ENCODE measurements at places on chromosomes 1 and 21.
A peak's percentile ranks its signal among the peaks of the same experiment; 100 is the strongest.

DNA sequence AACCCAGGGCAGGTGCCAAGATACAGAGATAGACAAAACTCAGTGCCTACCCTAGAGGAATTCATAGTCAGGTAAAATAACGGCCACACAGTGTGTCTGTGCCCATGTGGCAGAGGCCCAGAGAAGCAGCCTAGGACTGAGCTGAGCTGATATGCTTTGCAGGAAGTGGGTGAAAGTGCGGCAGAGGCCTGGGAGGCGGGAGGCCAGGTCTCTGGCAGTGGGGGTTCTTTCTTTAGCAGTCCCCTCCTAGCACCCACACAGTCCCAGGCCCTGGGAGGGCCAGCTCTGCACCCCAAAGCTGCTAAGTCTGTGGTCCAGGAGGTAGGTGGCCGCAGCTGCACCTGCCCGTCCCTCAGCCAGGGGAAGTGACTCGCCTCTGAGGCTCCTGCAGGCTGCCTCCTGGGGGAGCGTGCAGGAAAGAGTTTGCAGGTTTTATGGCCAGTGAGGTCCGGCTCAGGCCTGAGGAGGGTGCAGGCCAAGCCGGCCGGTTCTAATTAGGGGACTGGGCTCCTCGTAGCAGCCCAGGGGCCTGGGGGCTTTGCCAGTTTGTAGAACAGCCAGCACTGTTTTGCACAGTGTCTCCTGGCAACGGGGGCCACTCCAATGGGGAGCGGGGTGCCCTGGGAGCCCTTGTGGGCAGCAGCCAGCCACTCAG lies 107.9 kb downstream of the SPSB1 start:
- H3K4me3 ChIP-seq: no peak overlapping the region
- no peaks in the 10 kb centered on the region for H3K27me3 ChIP-seq
- no peak for DNase-seq
- H3K36me3 ChIP-seq: no peaks in the 10 kb centered on the region
- H3K27ac ChIP-seq: no peak overlapping the region
- H3K4me1 ChIP-seq: no peaks in the 10 kb centered on the region

- no peaks in the 10 kb centered on the region for H3K36me3 ChIP-seq
- no peak overlapping the region for H3K27ac ChIP-seq
- DNase-seq: no peak
- no peak overlapping the region for H3K4me3 ChIP-seq
- H3K4me1 ChIP-seq: no peaks in the 10 kb centered on the region
- no peaks in the 10 kb centered on the region for H3K27me3 ChIP-seq
These were observed 609.1 kb downstream of the KIF26B start for GRCh38 chr1:245763873-245764331.

DNA sequence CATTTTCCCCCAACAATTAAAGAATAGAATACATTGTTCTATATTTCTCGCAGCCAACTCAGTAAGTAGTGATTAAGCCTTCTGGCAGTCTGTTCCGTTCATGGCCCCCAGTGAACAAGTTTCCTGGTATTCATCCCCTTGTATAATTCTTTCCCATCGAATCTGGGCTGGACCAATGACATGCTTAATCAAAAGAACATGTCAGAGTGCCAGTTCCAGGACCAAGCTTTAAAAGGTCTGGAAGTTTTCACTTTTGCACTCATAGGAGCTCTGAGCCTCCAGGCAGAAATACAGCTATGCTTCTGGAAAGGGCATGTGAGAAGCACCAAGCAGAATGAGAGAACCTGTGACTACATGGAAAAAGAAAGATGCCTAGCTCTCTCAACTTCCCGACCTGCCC lies 22.5 kb upstream of the DPYD start:
- H3K36me3 ChIP-seq: no peaks in the 10 kb centered on the region
- H3K4me3 ChIP-seq: no peak overlapping the region
- peaks cover under 1% of the 10 kb centered on the region for H3K4me1 ChIP-seq
- no peak overlapping the region for H3K27ac ChIP-seq

GRCh38 chr1:35499231-35499630 lies 58.0 kb downstream of the KIAA0319L start:
- H3K4me1 ChIP-seq: no peaks in the 10 kb centered on the region
- H3K4me3 ChIP-seq: no peak overlapping the region
- no peak overlapping the region for H3K27ac ChIP-seq
- no peaks in the 10 kb centered on the region for H3K27me3 ChIP-seq
- peaks cover 14% of the 10 kb centered on the region for H3K36me3 ChIP-seq
- DNase-seq: no peak

GRCh38 chr1:226545836-226546596 lies 2.5 kb upstream of the STUM start:
- H3K27me3 ChIP-seq: peaks cover 40% of the 10 kb centered on the region
- H3K4me1 ChIP-seq: peaks cover 21% of the 10 kb centered on the region
- H3K4me3 ChIP-seq: no peak overlapping the region
- DNase-seq: no peak

GRCh38 chr1:180939073-180939710 lies 26.5 kb downstream of the KIAA1614 start:
- DNase-seq: no peak
- H3K36me3 ChIP-seq: no peaks in the 10 kb centered on the region
- H3K4me1 ChIP-seq: peaks cover 9% of the 10 kb centered on the region
- no peak overlapping the region for H3K27ac ChIP-seq
- H3K4me3 ChIP-seq: no peak overlapping the region
- H3K27me3 ChIP-seq: no peaks in the 10 kb centered on the region

DNA sequence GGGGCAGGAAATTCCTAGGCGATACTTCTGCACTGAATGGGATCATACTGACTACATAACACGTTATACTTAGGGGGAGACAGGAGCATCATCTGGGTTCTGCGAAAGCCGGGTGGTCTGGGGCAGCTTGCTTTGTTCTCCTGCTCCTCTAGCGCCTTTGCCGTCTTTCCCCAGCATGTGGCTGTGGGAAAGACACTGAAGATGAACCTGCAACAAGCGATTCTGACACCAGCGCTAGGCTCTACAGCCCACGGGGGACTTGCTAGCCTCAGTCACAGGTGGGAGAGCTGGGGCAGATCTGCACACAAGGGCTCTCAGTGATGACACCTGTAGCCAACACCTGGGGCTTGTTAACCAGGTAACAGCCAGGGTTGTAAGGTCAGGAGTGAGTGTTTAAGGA lies 51.8 kb downstream of the CD46 start:
- no peak overlapping the region for H3K27ac ChIP-seq
- H3K27me3 ChIP-seq: no peaks in the 10 kb centered on the region
- H3K36me3 ChIP-seq: peaks cover 79% of the 10 kb centered on the region

DNA sequence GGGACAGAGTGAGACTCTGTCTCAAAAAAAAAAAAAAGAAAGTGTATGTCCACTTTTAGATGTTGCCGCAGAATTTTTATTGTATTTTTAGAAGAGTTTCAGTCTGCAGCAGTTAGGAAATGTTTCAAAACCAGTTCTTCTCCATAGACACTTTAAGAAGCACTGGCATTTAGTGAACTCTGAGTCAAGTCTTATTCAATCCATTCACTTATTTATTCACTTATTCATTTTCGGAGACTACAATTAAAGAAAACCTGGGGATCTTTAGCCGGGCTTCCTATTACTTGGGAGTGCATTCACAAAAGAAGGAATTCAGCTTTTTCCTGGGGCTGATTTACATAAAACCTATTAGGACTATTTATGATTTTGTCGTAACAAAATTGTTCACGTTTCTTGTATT lies 12.3 kb downstream of the RCAN3 start:
- DNase-seq: no peak
- H3K36me3 ChIP-seq: no peaks in the 10 kb centered on the region
- H3K4me3 ChIP-seq: no peak overlapping the region
- no peak overlapping the region for H3K27ac ChIP-seq

- no peaks in the 10 kb centered on the region for H3K36me3 ChIP-seq
- no peaks in the 10 kb centered on the region for H3K27me3 ChIP-seq
- no peak for DNase-seq
- H3K27ac ChIP-seq: no peak overlapping the region
- peaks cover 4% of the 10 kb centered on the region for H3K4me1 ChIP-seq
- no peak overlapping the region for H3K4me3 ChIP-seq
These were observed 50.6 kb downstream of the ROR1 start for GRCh38 chr1:63824451-63824850.

- no peaks in the 10 kb centered on the region for H3K36me3 ChIP-seq
- DNase-seq: no peak
- no peaks in the 10 kb centered on the region for H3K4me1 ChIP-seq
- H3K27me3 ChIP-seq: no peaks in the 10 kb centered on the region
These were observed 25.4 kb downstream of the UROD start for GRCh38 chr1:45037456-45037855.

- no peak overlapping the region for H3K4me3 ChIP-seq
- peaks cover 43% of the 10 kb centered on the region for H3K4me1 ChIP-seq
- H3K27ac ChIP-seq: no peak overlapping the region
- no peak for DNase-seq
These were observed 2.0 kb upstream of the TNFSF18 start for GRCh38 chr1:173052681-173053196.

DNA sequence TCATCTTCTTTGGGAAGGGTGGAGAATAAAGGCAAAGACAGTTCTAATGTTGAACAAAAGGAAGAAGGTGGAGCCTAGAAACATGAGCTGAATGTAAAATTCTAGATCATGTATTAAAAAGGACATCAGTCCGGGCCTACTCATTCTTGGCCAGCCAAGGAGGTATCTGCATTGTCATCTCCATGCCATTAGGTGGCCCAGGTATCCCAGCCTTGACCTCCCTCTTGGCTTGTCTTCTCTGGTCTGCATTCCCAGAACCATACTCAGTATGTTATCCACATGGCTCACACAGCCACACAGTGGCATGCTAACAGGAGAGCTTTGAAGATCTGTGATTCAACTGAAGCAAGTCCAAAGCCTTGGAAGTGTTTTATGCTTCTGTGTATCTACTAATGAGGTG lies 369.8 kb upstream of the KAZN start:
- DNase-seq: no peak
- H3K27ac ChIP-seq: no peak overlapping the region
- no peak overlapping the region for H3K4me3 ChIP-seq
- no peaks in the 10 kb centered on the region for H3K27me3 ChIP-seq

- peaks cover 56% of the 10 kb centered on the region for H3K27me3 ChIP-seq
- no peaks in the 10 kb centered on the region for H3K36me3 ChIP-seq
- H3K27ac ChIP-seq: no peak overlapping the region
These were observed 8.9 kb upstream of the ZNF669 start for GRCh38 chr1:247113094-247113497.

GRCh38 chr1:234583755-234584419 lies 26.1 kb downstream of the IRF2BP2 start:
- H3K4me3 ChIP-seq: no peak overlapping the region
- H3K36me3 ChIP-seq: no peaks in the 10 kb centered on the region
- no peak overlapping the region for H3K27ac ChIP-seq
- H3K27me3 ChIP-seq: no peaks in the 10 kb centered on the region
- peaks cover 13% of the 10 kb centered on the region for H3K4me1 ChIP-seq
- DNase-seq: no peak

- peak; percentile 49 for DNase-seq
- H3K4me3 ChIP-seq: peak overlapping the region; percentile 24
- no peaks in the 10 kb centered on the region for H3K27me3 ChIP-seq
- H3K27ac ChIP-seq: peak overlapping the region; percentile 17
- H3K36me3 ChIP-seq: no peaks in the 10 kb centered on the region
- peaks cover 79% of the 10 kb centered on the region for H3K4me1 ChIP-seq
These were observed 3.6 kb downstream of the ERG start for GRCh38 chr21:38494703-38495102.

DNA sequence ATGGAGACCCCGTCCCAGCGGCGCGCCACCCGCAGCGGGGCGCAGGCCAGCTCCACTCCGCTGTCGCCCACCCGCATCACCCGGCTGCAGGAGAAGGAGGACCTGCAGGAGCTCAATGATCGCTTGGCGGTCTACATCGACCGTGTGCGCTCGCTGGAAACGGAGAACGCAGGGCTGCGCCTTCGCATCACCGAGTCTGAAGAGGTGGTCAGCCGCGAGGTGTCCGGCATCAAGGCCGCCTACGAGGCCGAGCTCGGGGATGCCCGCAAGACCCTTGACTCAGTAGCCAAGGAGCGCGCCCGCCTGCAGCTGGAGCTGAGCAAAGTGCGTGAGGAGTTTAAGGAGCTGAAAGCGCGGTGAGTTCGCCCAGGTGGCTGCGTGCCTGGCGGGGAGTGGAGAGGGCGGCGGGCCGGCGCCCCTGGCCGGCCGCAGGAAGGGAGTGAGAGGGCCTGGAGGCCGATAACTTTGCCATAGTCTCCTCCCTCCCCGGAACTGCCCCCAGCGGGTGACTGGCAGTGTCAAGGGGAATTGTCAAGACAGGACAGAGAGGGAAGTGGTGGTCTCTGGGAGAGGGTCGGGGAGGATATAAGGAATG lies 505 bp downstream of the LMNA start:
- H3K27ac ChIP-seq: peak overlapping the region; percentile 68
- H3K36me3 ChIP-seq: no peaks in the 10 kb centered on the region

- no peaks in the 10 kb centered on the region for H3K27me3 ChIP-seq
- H3K36me3 ChIP-seq: no peaks in the 10 kb centered on the region
- H3K27ac ChIP-seq: no peak overlapping the region
- H3K4me3 ChIP-seq: no peak overlapping the region
These were observed 80.5 kb upstream of the RALGPS2 start for GRCh38 chr1:178644308-178645120.

GRCh38 chr1:31591425-31592093 lies 15.2 kb downstream of the TINAGL1 start:
- no peak for DNase-seq
- peaks cover 18% of the 10 kb centered on the region for H3K27me3 ChIP-seq
- no peaks in the 10 kb centered on the region for H3K4me1 ChIP-seq
- H3K27ac ChIP-seq: no peak overlapping the region

DNA sequence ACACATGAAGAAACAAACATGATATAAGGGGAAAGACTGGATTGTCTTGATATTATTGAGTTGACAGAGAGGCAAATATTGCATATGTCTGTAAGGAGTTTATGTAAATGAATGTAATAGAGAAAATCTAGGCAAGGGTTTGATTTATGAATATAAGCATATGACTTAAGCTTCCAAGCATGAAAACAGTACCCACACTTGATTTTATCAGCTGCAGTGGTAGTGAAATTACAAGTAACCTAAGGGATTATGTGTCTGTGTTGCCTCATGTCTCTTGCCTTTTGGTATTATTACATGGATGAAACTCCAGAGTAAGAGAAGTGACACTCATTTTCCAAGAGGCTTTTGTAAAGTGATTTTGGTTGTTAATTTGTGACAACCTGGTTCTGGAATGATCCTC lies 1678.9 kb downstream of the KCNT2 start:
- H3K4me3 ChIP-seq: no peak overlapping the region
- DNase-seq: no peak
- H3K27ac ChIP-seq: no peak overlapping the region
- H3K27me3 ChIP-seq: no peaks in the 10 kb centered on the region
- H3K4me1 ChIP-seq: no peaks in the 10 kb centered on the region

- no peaks in the 10 kb centered on the region for H3K36me3 ChIP-seq
- H3K4me3 ChIP-seq: no peak overlapping the region
- no peak for DNase-seq
- H3K27ac ChIP-seq: no peak overlapping the region
These were observed 49.2 kb downstream of the MRPL39 start for GRCh38 chr21:25558123-25558522.

DNA sequence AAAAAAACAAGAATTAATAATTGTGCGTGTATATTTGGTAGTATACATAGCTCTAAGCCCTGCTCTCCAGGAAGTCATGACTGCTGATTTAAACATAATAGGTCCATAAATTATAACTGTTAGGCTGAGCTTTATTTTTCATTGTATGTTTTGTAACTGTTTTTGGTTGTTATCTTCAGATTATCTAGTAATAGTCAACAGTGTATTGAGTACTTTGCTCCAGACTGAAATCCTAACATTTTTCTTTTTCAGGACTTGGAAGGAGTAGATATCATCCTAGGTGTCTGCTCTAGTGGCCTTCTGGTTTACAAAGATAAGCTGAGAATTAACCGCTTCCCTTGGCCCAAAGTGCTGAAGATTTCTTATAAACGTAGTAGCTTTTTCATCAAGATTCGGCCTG lies 90.9 kb downstream of the TMEM200B start:
- H3K4me3 ChIP-seq: no peak overlapping the region
- no peaks in the 10 kb centered on the region for H3K4me1 ChIP-seq
- no peak for DNase-seq
- H3K36me3 ChIP-seq: peaks cover 39% of the 10 kb centered on the region
- H3K27me3 ChIP-seq: no peaks in the 10 kb centered on the region
